Glomerular endothelial cell (primary cell): ENCODE measurements at places on chromosomes 5 and 9. TPM values are rescaled to one million over a fixed set of nuclear protein-coding genes. Genes with fewer than 3 reads are reported as not detected.

Gene WASHC1
- 4.2 and 4.8 TPM in 2 replicates for total RNA-seq

Gene PCSK1
- 2.5 and 6.2 TPM in 2 replicates for total RNA-seq

Gene CDX1
- not detected in 2 replicates for total RNA-seq

Gene SLC6A19
- total RNA-seq = not detected in 2 replicates

Gene SVEP1
- 0.05 and 0.06 TPM in 2 replicates for total RNA-seq

Gene VCAN
- 70.5 and 96.0 TPM in 2 replicates for total RNA-seq

Gene FABP6
- 0.35 TPM in 1 of 2 replicates, not detected in the other for total RNA-seq

Gene DEPDC1B
- total RNA-seq = 1.0 and 3.4 TPM in 2 replicates

Gene IGFBPL1
- total RNA-seq = 0.35 TPM in 1 of 2 replicates, not detected in the other

Gene SLC46A2
- not detected in 2 replicates for total RNA-seq

Gene IFNB1
- total RNA-seq = not detected in 2 replicates
